ENCODE measurements at places on chromosomes 2 and 18.

DNA sequence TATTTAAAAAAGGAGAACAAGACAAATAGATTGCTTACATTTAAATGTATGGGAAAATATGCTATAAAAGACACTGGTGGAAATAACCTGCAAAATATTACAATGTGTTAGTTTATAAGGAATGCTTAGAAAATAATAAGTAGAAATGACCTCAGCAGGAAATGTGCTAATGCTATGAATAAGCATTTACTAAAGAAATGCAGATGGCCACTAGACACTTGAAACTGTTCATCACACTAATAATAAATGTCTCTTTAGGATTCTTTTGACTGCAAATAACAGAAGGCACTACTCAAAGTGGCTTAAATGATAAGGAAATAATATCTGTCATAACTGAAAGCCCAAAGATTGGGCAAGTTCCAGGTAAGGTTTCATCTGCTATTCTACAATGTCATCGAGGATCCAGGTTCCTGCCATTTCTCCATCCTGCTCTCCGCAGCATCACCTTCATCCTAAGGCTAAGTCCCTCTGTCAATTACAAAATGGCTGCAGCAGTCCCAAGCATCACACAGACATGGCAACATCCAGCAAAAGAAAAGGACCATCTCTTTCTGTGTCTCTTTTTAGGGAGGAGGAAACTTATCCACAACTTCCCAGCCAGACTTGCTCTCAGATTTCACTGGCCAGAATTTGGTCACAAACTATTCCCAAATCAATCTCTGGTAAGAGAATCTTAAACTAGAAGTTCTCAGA, 21.9 kb downstream of the METTL8 start:
- DNase-seq, result no peak

GRCh38 chr2:210445116-210445707, 31.3 kb downstream of the LANCL1 start:
- no peak for DNase-seq

DNA sequence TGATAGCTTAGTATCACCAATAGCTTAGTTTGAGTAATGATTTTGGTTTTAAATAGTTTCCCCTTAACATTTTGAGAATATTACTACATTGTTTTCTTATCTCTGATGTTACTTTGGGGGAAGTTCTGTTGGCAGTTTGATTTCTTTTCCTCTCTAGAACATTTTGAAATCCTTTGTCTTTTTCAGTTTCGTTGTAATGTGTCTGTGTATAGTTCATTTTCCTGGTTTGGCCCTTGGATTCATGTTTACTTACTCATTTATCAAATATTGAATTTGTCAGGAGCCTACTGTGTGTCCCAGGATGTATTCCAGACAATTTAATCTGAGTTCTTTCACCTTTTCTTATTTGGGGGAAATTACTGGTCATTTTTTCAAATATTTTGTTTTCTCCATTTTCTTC, 16.7 kb downstream of the ANKRD12 start:
- no peak for DNase-seq

- no peak for DNase-seq
These were observed 6.8 kb upstream of the SLC1A4 start for GRCh38 chr2:64982311-64982857.

DNA sequence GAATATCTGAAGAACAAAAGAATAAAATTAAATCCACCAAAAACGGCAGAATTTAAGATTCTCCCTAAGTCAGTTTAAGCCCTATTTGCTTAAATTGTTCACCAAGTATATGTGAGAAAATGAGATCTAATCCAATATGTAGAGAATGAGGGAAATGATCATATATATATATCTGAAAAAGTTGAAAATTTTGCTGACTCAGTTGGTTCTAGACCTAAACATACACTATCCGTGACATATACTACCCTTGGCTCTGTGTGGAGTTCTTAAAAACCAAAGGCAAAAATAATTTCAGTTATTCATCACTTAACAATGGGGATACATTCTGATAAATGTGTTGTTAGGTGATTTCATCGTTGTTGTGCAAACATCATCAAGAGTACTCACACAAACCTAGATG, 7.3 kb downstream of the SS18 start:
- DNase-seq, result no peak

- no peak for DNase-seq
These were observed 29.6 kb downstream of the TFCP2L1 start for GRCh38 chr2:121255358-121255757.

- DNase-seq, result peak; percentile 83
These were observed 228.8 kb downstream of the VAPA start for GRCh38 chr18:10142496-10143160.

DNA sequence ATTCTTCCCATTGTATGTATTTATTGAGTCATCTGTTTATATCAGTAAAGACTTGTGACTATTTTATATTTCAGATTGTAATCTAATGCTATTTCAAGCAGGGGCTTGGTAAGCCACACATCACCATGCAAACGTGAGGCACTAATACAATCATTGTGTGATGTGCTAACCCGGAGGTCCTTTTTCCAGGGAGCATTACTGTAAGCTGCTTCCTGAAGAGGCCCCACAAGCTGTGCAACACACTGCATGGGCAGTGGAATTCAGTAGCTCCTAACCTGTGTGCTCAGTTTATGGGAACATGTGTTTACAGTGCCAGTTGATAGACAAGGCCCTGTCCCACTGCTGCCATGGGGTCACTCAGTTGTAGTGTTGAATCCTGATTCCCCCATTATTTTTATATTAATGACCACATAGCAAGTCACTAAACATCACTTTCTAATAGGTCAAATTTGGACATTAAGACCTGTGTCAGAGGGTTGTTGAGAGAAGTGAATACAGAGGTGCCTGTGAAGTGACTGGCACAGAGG, 162.9 kb downstream of the FHOD3 start:
- peak; percentile 32 for DNase-seq

GRCh38 chr2:173051463-173052215, 24.0 kb upstream of the MAP3K20 start:
- DNase-seq, result no peak

GRCh38 chr18:7576685-7577084, 9.6 kb downstream of the PTPRM start:
- DNase-seq, result no peak

DNA sequence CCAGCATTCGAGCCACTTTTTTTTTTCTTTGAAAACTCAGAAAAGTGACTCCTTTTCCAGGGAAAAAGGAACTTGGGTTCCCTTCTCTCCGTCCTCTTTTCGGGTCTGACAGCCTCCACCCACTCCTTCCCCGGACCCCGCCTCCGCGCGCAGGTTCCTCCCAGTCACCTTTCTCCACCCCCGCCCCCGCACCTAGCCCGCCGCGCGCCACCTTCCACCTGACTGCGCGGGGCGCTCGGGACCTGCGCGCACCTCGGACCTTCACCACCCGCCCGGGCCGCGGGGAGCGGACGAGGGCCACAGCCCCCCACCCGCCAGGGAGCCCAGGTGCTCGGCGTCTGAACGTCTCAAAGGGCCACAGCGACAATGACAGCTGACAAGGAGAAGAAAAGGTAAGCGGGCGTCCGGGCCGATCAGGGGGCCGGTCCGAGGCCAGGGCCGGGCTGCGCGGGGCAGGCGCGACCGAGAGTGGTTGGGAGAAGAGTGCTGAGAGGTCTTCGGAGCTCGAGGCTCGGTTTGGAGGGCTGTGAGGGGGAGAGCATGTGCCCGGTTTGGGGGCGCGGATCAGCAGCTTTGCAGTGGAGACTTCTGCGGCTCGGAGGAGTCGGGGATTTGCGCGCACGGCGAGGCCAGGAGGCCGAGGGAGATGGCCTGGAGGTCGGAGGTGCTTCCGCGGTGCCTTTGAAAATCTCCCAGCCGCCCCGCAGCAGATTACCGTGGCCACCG, 502 bp downstream of the EPAS1 start:
- DNase-seq, result no peak

GRCh38 chr18:48202006-48202348, 207.2 kb downstream of the ZBTB7C start:
- peak; percentile 79 for DNase-seq

GRCh38 chr2:219496247-219496824, 2.4 kb upstream of the GMPPA start:
- DNase-seq, result no peak

GRCh38 chr18:62586151-62586774, 63.4 kb downstream of the ZCCHC2 start:
- no peak for DNase-seq

DNA sequence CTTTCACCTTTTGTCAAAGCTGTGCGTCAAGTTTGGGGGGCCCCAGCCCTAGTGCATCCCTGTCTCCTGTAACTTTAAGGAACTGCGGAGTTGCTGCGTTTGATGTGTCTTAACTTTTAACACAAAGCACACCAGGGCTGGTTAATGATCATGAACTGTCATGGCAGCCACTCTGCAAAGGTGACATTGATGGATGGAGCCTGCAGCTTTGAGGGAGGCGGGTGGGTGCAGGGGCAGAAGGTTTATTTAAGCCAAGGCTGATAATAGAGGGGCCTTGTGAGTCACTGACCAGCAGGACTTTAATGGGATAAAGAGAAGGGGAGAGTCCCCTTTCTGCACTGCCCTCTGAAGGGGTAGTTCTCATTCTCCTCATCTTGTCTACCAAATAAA, 190.2 kb upstream of the GATA6 start:
- no peak for DNase-seq

DNA sequence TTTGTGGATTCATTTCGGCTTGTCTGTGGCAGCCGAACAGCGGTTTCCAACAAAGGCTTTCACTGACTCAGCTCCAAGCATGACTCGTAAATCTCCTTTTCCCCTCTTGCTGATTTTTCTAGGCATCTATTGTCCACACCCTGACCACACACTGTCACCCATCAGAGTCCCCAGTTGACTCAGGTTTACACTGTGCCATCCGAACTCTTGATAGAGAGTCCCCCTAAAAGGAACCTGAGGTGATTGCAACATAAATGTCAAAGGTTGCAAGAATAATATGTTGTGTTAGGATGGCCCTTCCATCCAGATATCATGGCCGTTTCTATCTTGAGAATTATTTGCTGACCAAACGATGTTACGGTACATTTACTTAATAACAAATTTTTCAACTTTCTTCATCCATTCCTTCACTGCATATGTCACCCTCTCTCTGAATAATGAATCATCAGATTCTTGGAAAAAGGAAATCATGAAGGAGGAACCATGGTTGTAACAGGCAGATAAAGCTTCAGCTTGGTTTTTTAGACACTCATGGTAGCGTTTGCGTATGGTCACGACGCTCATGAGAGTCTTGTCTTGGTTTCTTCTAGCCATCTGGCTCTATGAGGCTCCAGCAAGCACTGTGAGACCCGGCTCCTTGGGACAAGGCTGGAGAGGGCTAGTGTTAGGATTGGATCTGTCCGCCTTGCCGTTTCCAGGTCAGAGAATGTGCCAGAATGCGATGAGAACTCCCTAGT, 72.1 kb downstream of the NPAS2 start:
- no peak for DNase-seq

DNA sequence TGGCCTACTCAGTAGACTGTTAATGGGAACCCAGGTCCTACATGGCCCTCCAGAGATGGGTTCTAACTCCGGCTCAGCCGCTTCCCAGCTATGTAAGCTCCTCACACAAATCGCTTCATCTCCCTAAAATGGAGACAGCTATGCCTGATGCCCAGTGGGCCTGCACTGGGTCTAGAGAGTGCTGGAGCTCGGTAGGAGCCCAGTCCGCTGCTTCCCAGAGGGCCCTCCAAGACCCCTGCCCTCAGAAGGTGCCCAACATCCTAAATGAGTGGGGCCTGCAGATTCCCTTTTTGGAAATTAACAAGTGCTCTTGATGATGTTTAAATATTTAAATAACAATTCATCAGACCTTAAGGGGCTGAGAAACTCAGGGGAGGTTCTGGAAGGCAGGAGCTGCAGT, 47.1 kb downstream of the HS1BP3 start:
- DNase-seq, result no peak

- DNase-seq, result no peak
These were observed 664 bp downstream of the CCT4 start for GRCh38 chr2:61887717-61888266.

GRCh38 chr2:75140288-75140687, 59.0 kb downstream of the TACR1 start:
- no peak for DNase-seq

GRCh38 chr2:147628971-147629421, 215.8 kb upstream of the ACVR2A start:
- DNase-seq, result no peak

- DNase-seq, result no peak
These were observed 293.9 kb upstream of the SYT4 start for GRCh38 chr18:43571078-43571689.

DNA sequence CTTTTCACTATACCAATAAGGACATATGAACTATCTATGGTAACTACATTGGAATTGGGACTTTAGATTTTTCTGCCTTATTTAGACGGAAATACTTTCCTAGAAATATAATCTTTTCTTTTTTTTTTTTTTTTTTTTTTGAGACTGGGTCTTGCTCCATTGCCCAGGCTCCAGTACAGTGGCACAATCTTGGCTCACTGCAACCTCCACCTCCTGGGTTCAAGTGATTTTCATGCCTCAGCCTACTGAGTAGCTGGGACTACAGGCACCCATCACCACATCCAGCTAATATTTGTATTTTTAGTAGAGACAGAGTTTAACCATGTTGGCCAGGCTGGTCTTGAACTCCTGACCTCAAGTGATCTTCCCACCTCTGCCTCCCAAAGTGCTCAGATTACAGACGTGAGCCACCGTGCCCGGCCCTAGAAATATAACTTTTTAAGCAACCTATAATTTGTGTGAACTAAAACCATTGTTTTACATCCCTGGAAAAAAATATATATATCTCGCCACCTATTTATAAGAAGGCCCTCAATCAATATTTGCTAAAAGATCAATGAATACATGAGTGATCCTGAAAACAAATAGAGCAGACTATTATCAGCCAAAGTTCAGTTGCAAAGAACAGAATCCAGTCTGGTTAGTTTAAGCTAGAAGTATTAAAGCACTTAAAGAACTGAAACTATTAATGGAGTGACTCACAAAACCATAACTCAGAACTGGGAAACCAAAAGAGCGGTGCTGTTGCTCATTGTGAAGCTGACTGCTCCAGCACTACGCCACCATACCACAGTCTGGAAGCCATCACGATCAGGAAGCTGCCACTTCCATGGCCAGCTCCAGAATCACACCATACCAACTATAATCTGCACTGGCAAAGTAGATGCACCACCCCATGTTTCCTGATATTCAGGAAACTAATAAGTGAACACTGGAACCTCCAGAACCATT, 8.4 kb upstream of the HNRNPLL start:
- DNase-seq, result no peak

GRCh38 chr18:3455090-3455635, 5.2 kb downstream of the TGIF1 start:
- no peak for DNase-seq

- DNase-seq, result no peak
These were observed 82.5 kb upstream of the ARL4C start for GRCh38 chr2:234579231-234579962.

DNA sequence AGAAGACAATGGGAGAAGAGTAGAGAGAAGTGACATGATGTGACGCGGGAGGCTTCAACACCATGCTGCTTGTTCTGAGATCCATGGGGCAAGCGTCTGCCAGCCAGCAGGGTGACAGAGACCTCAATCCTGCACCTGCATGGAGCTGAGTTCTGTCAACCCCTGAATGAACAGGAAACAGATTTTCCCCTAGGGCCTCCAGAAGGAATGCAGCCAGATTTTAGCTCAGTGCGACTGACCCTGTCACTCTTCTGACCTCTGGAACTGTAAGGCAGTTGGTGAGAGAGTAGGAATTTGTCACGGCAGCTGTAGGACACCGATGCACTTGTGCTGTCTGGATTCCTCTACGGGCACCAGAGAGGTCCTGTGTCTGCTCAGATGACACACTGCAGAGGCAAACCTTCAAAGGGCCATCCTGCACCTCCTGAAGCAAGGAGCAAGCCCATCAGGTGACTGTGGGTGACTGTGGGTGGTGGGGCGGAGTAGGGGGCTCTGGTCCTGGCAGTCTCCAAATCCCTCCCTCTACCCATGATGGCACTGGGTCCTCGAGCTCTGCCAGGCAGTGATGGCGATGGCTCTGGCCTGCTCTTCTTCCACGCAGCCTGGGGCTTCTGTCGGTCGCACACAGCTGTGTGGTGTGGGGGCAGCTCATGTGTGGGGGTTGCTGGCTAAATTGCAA, 194.3 kb upstream of the TWIST2 start:
- no peak for DNase-seq

All from vagina (tissue), 2 donors.